ENCODE measurements at places on chromosomes 2 and 18.

- DNase-seq = no peak
Measured at GRCh38 chr2:17591846-17592245, 51.4 kb downstream of the VSNL1 start.

DNA sequence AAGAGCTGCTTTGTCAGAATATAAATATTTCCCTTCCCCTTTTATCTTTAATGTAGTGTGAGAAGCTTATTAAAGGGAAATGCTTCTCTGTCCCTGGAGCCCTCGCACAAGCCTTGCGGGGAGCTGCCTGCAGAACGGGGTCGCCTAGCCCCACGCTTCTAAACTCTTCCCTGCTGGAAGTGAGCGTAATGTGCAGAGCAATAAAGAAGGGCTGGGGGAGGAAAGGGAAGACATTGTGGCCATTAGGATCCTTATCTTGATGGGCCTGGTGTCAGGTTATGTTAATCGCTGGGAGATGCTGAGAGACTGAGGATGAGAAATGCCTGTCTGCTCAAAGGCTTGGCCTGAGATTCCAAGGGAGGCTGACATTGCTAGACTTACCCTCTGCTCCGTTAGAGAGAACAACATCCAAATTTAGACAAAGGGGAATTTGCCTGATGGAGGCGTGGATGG is 18.9 kb upstream of the FZD7 start:
- DNase-seq = no peak

GRCh38 chr2:5617358-5617757 is 74.8 kb upstream of the SOX11 start:
- DNase-seq = no peak

DNA sequence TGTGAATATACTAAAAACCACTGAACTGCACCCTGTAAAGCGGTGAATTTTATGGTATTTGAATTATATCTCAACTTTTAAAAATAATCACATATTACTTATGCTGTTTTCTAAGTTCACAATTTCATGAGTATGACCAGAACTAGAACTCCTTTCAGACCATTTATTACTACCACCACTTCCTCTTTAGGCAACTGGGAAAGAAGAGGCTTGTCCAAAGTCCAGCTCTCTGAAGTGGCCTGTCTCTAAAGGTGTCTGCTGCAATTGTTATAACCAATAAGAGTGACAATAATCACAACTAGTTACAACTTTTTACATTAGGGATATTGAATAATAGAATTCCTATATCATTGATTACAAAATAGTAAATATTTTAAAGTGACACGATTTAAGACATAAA is 267.9 kb upstream of the PIK3C3 start:
- no peak for DNase-seq

DNA sequence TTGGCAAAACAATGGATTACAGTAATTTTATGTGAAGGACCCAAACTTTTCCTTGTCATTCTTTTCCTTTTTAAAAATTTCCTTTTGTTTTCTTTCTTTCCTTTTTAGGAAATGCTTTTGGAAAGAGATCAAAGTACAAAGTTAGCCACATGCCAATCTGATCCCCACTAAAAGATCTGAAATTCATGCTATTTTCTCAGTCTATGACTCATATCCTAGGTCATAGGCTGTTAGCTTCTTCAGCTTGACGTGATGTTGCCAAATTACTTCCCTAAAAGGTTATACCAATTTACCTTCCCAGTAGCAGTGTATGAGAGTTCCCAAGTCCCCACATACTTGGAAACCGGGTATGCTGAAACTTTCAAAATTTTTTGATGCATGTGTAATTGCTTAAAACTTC is 355.3 kb downstream of the INSIG2 start:
- no peak for DNase-seq

- DNase-seq = no peak
Measured at GRCh38 chr2:17805166-17805565, 11.1 kb upstream of the MSGN1 start.

- no peak for DNase-seq
Measured at GRCh38 chr2:239833269-239834109, 191.7 kb downstream of the NDUFA10 start.

GRCh38 chr2:26542194-26542455 is 64.2 kb upstream of the OTOF start:
- no peak for DNase-seq

GRCh38 chr2:129806317-129806716 is 173.1 kb upstream of the RAB6C start:
- no peak for DNase-seq

DNA sequence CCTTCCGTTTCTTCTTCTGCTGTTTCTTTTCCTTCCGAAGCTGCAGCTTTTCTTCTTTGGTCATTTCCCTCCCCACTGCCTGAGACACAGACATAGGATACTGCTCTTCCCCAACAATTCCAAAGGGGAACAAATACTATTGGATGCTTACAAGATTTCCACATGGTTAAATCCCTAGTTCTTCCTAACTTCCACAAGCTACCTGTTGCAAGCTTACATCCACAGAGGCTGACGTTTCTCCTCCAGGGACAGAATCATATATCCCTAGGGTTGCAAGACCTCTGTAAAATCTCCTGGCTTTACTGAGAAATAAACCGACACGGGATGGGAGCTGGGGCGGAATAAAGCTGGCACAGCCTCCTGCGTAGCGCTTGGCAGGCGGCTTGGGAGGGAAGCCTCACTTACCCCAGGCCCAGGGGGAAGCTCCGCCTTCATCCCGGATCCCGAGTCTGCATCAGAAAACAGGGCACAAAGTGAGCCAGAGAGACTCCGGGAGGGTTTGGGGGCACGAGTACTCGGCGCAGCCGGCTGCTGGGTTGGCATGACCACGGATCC is 590 bp downstream of the EIF2B4 start:
- DNase-seq = no peak

DNA sequence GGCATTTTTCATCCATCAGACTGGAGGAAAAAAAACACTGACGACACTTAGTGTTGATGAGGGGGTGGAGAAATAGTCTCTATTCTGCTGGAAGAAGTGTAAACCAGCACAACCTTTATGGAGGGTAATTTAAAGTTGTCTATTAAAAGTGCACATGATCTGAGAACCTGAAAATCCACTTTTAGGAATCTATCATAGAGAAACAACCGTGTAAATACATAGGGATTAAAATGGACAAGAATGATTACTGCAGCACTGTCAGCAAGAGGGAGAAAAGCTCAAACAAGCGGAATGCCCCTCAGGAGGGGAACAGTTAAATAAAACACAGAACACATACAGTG is 79.6 kb upstream of the MGAT4A start:
- no peak for DNase-seq

- no peak for DNase-seq
Measured at GRCh38 chr2:32289165-32289999, 11.7 kb downstream of the YIPF4 start.

- no peak for DNase-seq
Measured at GRCh38 chr2:105781274-105781978, 36.7 kb downstream of the NCK2 start.

Data from GM20000 (cell line).